ENCODE measurements at places on chromosomes 6 and 20.

- DNase-seq = no peak
These were observed 25.8 kb downstream of the HLA-C start for GRCh38 chr6:31246051-31246521.

DNA sequence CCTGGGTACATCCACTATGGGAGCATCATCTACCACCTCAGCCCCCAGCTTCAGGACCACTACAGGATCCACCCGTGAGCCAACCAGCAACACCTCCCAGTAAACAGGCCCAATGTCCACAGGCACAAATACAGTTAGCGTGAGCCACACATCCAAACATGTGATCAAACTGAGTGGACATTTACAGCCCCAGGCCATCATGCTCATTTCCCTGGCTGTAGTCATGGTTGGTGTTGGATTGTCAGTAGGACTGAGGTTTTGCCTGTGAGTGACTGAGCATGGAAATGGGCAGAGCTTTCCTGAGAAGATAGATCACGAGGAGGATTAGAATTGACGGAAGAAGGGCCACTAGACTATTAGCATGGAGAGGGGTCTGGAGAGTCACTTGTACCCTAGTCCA lies 10.7 kb upstream of the MUC21 start:
- no peak for DNase-seq

GRCh38 chr6:157185171-157185570 lies 138.1 kb downstream of the TMEM242 start:
- no peak for DNase-seq

DNA sequence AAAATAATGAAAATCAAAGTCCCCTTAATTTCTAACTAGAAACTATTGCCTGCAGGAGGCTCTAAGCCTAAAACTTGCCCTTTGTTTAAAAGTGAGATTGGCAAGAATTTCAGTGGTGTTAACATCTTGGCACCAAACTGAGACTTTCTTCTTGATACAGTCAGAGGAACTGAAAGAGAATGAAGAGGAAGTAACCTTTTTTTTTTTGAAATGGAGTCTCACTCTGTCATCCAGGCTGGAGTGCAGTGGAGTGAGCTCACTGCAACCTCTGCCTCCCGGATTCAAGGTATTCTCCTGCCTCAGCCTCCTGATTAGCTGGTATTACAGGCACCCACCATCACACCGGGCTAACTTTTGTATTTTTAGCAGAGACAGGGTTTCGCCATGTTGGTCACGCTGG lies 3.6 kb downstream of the DOP1A start:
- DNase-seq = no peak

GRCh38 chr6:117072134-117072533 lies 193.2 kb upstream of the VGLL2 start:
- DNase-seq = no peak

GRCh38 chr20:32378461-32378860 lies 20.3 kb downstream of the ASXL1 start:
- DNase-seq = no peak

DNA sequence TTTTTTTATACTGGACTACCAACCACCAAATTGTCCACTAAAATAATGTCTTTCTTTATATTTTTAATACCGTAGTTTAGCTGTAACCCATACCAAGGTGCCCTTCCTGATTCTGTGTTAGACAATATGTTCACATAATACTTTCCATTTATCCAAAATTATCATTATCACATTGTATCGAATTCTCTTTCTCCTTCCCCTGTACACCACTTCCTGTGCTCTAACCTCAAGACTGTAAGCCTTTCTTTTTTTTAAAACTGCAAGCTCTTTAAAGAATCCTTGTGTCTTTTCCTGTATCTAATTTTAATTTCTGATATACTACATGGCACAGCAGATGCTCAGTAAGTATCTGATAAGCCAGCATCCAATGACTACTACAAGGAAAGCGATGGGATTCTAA lies 917.5 kb downstream of the EYS start:
- no peak for DNase-seq

DNA sequence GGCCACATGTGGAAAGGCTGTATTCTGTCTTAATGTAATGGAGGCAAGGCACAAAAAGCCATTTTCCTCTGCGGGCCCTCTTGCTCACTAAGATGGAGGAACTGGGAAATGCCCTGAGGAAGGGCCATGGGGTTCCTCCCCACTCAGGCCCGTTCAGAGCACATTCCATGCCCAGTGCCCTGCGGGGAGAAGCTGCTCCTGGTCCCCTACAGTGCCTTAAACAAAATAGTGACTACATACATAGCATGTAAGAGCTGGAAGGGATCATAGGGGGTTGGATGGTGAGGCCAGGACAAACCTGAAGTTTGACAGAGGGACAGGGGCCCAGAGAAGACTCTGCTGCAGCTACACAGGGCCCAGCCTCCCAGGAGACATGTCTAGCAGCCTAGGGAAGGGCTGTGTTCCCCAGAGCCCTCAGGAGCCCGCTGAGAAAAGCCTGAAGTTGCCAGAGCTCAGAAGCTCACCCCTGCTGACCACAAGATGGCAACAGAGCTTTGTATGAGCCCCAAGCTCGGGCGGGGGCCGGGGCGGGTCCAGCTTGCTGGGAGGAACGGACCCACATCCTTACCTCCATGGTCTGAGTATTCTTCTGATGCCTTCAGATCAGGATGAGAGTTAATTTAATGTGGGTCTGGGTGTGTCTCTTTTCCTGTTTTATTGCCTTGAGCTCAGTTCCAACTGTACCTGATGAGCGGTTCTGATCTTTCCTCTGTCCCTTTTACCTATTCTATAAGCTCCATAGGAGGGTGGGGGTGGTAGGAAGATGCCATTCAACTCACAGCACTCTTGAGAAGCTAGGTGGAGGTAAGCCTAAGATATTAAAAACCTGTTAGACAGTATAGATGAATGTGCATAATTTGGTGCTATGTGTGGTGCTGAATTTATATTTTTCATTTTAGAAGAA lies 242.9 kb downstream of the CDC5L start:
- DNase-seq = no peak

- DNase-seq = no peak
These were observed 58.0 kb upstream of the AHI1 start for GRCh38 chr6:135555550-135555949.

DNA sequence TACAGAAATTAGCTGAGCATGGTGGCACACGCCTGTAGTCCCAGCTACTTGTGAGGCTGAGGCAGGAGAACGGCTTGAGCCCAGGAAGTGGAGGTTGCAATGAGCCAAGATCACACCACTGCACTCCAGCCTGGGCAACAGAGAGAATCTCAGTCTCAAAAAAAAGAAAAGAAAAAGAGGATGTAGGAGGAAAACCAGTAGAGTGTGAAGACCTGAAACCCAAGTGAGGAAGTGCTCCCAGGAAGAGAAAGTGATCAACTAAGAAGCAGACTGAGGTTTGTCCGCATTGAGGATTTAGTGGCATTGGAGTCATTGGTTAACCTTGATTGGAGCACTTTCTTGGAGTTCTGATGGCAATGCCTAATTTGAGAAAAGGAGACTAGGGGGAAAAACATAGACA lies 20.6 kb upstream of the TASP1 start:
- DNase-seq = no peak

GRCh38 chr6:123022975-123023374 lies 26.9 kb downstream of the CLVS2 start:
- DNase-seq = no peak

- DNase-seq = no peak
These were observed at the start of gene OVOL2 for GRCh38 chr20:18057101-18057993. OVOL2 (minus strand) TSS chr20:18057916; CDS start chr20:18057634, 282 bp downstream.
